ENCODE measurements at places on chromosomes 1 and 21.

DNA sequence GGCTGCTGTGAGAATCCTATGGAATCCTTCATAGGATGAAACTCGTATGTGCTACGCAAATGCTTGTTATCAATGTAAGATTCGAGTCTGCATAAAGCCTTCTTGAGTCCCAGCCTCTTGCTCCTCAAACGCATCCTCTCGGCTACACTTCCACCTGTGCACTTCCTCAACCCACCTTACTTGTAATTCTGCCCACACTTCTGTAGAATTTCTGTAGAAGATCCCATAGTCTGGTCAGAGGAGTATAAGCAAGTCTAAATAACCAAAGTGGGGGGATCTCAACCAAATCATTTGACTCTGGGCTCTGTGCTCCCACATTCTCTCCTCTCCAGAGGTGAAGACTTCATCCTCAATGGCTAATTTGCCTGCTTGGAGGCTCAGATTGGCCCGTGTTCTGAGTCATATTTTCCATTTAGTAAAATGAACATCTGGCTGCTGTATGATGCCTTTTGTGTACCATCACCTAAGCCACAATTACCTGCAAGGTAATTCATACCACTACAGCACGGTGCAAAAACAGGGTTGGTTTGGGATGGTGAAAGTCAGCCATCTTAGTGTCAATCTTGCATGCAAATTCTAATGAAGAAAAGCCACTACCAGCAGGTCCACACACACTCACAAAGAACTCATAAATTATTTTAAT lies 63.2 kb downstream of the ITPKB start:
- no peak for DNase-seq

- no peak for DNase-seq
These were observed 110.2 kb downstream of the FMN2 start for GRCh38 chr1:240201931-240202330.

DNA sequence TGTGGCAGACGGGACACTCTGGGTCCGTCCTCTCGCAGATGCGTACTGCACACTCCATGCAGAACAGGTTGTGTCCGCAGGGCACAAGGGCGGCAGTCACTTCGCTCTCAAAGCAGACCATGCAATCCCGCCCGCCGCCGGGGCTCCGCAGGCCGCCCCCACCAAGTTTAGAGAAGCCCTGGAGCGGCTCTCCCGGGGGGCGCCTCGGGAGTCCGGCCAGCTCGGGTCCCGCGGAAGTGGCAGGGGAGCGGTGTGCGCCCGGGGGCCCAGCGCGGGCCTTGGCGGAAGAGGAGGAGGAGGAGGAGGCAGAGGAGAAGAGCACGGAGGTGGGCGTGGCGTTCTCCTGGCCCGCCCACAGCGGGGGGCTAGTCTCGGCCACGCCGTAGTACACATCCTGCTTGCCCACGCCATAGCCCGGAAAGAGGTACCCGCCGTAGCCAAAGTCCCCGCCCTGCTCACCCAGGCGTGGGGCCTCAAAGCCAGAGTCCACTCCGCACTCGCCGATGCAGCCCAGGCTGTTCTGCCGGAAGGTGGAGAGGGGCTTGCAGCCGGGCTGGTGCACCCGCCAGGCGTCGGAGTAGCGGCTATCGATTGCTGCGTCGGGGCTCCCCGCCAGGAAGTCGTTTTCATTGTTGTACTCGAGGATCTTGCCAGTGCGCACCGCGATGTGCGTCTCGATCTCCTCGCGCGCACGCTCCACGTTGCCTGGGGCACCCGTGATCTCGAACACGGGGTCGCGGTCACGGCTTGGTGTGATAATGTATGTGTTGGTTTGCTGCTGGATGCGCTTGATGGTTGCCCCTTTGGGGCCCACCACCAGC lies 5.4 kb downstream of the MEX3A start:
- peak; percentile 49 for DNase-seq

DNA sequence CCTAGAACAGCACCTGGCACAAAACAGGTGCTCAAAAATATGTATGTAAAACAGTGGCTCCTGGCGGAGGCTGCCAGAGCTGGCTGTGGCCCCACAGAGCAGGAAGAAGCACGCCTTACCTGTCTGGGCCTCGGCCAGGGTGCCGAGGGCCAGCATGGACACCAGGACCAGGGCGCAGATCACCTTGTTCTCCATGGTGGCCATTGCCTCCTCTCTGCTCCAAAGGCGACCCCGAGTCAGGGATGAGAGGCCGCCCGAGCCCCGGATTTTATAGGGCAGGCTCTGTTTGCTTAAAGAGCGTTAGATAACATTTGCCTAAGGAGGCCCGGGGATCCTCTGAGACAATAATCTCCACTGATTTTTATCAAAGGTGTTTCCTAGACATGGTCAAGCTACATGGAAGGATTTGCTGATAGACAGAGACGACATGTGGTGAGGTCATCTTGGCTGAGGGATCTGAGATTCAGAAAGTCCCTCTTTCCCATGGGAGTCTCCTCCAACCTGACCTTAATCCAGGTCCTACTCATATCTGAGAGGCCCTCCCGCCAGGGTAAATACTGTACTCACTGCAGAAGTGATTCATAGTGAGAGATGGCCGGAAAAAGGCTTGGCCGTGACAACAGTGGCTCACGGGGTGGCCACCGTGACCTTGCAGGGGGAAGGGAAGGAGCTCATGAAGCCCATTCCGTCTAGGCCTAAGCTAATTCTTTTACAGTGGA lies at the start of gene TFF1:
Gene TFF1 (minus strand): TSS at position 244 of the 719 bp plus-strand sequence. CDS start 40 bp downstream, at position 204.
- DNase-seq, result no peak

DNA sequence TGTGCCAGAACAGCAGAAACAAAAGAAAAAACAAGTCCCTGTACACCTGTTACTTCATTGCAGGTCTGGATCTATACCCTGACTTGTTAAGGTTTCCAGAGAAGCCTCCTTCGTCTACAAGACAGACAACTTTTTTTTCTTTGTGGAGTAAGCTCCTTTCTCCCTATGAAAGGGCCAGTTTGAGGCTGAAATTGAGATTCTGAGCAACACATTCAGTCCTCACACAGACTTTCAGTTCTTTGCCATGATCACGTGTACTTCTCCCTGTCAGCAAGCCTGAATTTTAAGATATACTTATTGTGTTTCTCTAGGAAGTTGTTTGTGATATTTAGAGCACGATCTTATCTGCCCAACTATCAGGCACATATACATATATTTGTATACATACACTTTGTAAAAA lies 374.0 kb downstream of the NTNG1 start:
- no peak for DNase-seq

Measured in fibroblast of gingiva (primary cell).